CD14-positive monocyte (primary cell): ENCODE measurements at places on chromosomes 2 and 18.

GRCh38 chr2:10042301-10043161 lies 819 bp upstream of the KLF11 start:
- no peaks in the 10 kb centered on the region for H3K27me3 ChIP-seq
- H3K4me3 ChIP-seq = peak overlapping the region; percentile 54
- DNase-seq = peak; percentile 79

- H3K36me3 ChIP-seq = no peaks in the 10 kb centered on the region
- H3K4me1 ChIP-seq = no peaks in the 10 kb centered on the region
- DNase-seq = no peak
These were observed 22.8 kb downstream of the PRKCE start for GRCh38 chr2:45674035-45674816.

DNA sequence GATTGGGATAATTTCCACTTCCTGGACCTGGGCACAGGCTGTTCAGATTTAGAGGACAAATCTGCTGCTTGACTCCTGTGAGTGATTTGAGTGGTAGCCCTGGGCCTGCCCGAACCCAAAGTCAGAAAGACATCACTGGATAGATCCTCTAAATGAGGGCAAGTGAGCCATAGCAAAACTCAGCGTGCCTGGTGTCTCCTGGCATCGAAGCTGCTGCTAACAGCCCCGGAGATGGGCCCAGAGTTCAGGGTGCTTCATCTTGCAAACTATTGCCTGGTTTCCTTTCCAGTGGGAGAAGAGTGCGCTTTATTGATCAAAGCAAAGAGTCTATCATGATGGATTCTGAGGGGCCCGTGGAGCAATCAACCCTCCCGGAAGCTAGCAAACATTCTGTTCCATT lies 153.1 kb upstream of the KLHL29 start:
- no peak overlapping the region for H3K27ac ChIP-seq
- no peaks in the 10 kb centered on the region for H3K36me3 ChIP-seq
- no peak overlapping the region for H3K4me3 ChIP-seq
- no peaks in the 10 kb centered on the region for H3K4me1 ChIP-seq

- H3K4me1 ChIP-seq = peaks cover 11% of the 10 kb centered on the region
- peaks cover 26% of the 10 kb centered on the region for H3K27me3 ChIP-seq
- no peaks in the 10 kb centered on the region for H3K36me3 ChIP-seq
- H3K27ac ChIP-seq = no peak overlapping the region
These were observed 169.6 kb upstream of the SIX2 start for GRCh38 chr2:45178854-45179253.

- no peaks in the 10 kb centered on the region for H3K36me3 ChIP-seq
- no peak overlapping the region for H3K4me3 ChIP-seq
- H3K27ac ChIP-seq = no peak overlapping the region
- peaks cover 5% of the 10 kb centered on the region for H3K4me1 ChIP-seq
- no peak for DNase-seq
These were observed 263.7 kb downstream of the ATAD2B start for GRCh38 chr2:23662941-23663920.

DNA sequence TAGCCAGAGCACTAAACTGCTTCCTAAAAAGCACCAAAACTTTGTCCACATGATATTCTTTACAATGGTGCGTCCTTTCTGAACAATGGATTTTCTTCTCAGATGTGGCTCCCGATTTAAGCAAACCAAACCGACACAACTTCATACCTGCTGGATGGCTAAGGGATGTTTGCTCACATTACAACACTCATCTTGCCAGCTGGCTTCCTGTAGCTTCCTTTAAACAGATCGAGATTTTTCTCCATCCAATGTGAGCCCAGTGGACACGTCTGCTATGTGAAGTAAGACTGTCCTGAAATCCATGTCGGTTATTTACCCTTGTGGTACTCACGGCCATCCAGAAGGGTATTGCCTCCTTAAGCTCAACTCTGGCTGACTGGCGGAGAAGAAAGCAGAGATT lies 126.5 kb downstream of the MAPK4 start:
- H3K27me3 ChIP-seq = no peaks in the 10 kb centered on the region
- H3K36me3 ChIP-seq = no peaks in the 10 kb centered on the region
- H3K4me3 ChIP-seq = no peak overlapping the region
- no peak overlapping the region for H3K27ac ChIP-seq
